Stimulated activated CD4-positive, alpha-beta T cell treated with anti-CD3 and anti-CD28 coated beads, Interleukin-2, amount 100 ng/mL, for 24 hours (primary cell): ENCODE measurements at places on chromosomes 5 and 9.
A peak's percentile ranks its signal among the peaks of the same experiment; 100 is the strongest.

GRCh38 chr5:170254056-170254455 lies 21.3 kb downstream of the C5orf58 start:
- DNase-seq = peak; percentile 64

- no peak for DNase-seq
These were observed 109.8 kb downstream of the NR6A1 start for GRCh38 chr9:124661271-124661670.

DNA sequence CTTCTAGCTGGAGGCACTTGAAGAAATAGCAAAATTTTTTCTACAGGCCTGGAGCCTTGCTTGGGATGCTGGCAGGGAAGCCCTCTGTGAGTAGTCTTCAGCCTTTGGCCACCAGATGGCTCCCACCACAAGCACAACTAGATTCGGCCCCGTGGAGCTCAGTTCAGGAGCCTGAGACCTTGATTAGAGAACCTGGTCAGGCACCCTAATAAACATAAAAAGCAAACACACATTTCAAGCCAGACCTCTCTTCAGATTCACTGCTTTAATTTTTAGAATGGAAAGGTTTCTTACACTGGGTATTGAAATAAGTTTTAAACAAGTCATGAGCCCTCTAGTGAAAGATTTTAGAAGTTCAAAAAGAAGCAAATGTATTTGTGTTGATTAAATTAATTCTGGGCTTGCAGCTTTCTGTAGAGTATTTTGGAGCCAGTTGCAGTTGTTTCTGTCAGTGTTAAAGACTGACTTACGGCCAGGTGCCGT lies 41.4 kb downstream of the GLRX start:
- peak; percentile 73 for DNase-seq

GRCh38 chr9:113381909-113382411 lies 5.2 kb upstream of the HDHD3 start:
- no peak for DNase-seq

GRCh38 chr9:93684161-93684765 lies 107.9 kb downstream of the PHF2 start:
- no peak for DNase-seq

DNA sequence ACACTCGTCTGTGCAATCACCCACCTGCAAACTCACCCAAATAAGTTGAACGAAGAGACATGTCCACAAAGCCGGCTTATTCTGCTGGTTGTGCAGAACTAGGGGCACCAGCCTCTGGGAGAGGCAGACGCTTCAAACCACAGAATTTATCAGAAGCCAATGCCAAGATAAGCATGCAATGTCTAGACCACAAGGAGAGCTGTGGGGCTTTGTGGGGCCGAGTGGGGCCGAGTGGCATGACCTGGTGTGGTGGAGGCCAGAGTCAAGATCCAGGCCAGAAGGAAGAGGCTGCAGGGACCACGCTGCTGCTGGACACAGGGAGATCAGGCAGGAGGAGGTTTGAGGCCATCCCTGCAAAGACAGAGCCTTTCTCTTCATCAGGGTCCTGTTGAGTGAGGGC lies 259.0 kb downstream of the IRX2 start:
- DNase-seq = no peak

DNA sequence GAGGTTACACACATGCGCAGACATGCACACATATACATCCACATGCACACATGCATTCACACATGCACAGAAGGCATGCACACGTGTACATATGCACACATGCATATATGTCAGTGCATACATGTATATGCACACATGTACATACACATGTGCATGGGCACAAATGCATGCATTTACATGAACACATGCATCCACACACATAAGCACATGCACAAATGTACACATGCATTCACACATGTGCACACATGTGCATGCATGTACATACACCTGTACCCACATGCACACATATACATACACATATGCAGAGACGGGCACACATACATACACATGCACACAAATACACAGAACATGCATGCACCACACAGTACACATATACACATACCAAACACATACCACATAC lies 97.7 kb downstream of the SYK start:
- no peak for DNase-seq

DNA sequence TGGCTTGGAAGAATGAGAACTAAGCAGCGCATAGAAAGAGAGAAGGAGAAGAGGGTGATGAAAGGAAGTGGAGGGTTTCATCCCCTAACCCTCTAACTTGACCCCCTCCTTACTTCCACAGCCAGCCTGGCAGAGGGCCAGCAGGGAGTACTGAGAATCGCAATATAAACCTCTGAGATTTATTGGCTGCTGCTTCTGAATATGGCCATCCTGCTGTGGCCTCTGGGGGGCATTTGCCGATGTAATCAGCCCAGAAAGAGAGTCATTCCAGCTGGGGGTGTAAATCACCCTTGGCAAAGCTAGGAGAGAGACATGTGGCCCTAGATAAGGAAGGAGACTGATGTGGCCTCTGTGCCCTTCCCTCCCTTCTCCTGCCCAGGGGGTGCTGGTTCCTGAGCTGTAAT lies 960 bp upstream of the GFRA3 start:
- DNase-seq = no peak

DNA sequence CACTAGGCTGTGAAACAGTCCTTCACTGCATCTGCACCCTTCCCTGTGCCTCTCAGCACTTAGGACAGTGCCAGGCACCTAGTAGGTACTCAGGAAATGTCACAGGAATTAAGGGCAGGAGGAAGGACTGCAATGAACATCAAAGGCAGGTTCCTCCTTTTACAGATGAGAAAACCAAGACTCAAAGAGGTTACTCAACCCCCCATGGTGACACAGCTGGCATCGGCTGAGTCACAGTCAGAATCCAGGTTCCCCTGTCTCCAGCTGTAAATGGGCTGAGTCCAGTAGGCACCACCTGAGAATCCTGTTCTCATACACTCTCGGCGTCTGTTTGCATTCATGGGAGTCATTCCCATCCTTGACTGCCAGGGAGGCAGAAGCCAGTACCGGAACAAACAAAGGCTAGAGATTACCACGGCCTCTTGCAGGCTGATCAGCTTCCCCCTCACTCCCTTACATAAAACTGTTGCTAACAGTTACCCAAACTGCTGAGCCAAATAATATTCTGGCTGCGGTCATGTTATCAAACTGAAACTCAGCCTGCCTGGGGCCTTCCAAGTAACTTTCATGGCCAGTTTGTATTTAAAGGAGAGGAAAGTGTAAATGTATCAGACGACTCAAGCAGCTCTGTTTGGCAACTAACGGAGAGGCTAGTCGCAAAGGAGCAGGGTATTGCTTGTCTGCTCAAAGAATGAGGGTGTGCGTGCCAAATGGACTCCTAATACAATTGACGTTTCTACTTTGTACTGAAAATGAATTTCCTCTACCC lies 201.7 kb downstream of the PAPPA start:
- DNase-seq = no peak

- DNase-seq = no peak
These were observed 264.5 kb upstream of the ELAVL2 start for GRCh38 chr9:24090566-24090965.

GRCh38 chr9:116020146-116020545 lies 133.4 kb upstream of the PAPPA start:
- no peak for DNase-seq

DNA sequence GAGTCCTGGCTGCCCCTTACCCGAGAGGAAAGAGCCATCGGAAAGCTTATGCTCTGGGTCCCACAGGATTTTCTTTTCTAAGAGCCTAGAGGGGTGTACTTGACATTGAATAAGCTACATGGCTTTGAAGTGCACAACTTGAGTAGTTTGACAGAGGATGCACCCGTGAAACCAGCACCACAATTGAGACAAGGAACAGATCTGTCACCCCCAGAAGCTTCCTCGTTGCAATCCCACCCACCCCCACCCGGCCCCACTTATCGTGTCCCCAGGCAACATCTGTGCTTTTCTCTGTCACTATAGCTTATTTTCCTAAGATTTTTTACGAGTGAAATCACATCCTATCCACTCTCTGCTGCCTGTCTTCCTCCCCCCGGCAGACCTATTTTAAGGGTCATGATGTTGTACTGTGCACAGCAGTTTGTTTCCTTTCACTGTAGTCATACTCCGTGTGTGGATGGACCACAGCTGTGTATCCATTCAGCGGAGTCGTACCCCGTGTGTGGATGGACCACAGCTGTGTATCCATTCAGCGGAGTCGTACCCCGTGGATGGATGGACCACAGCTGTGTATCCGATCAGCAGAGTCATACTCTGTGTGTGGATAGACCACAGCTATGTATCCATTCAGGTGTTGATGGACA lies 8.8 kb upstream of the FCN2 start:
- DNase-seq = no peak

DNA sequence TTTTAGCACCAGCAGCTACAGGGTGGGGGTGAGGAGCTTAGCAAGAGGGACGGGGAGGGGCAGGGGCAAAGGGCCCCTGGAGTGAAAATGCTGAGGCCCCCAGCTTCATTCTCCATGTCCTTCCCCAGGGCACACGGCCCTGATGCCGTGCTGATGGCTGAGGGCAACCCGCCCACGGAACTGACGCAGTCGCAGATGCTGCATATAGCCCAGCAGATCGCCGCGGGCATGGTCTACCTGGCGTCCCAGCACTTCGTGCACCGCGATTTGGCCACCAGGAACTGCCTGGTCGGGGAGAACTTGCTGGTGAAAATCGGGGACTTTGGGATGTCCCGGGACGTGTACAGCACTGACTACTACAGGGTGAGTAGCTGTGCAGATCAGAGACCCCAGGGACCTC lies 285.6 kb downstream of the NTRK2 start:
- DNase-seq = no peak

DNA sequence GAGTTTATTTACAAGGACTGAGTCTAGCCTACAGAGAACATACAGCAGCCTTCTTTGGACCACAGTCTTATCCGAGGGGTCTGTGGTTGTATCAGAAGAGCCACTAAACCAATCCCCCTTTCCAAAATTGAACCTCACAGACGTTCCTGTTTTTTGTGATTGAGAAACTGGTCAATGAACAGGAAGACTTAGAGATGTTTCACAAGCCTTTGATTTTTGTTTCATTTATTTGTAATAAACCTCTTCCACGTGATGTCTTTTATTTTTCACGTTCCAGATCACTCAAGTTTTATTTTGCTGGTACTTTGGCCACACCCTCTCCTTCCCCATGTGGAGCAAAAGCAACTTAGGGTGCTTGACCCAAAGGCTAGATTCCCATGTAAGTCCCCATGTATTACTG lies 16.1 kb downstream of the CCT5 start:
- no peak for DNase-seq

GRCh38 chr9:68739621-68740174 lies 34.7 kb downstream of the PIP5K1B start:
- DNase-seq = no peak

- no peak for DNase-seq
These were observed 236.6 kb downstream of the PSAT1 start for GRCh38 chr9:78533500-78533899.

DNA sequence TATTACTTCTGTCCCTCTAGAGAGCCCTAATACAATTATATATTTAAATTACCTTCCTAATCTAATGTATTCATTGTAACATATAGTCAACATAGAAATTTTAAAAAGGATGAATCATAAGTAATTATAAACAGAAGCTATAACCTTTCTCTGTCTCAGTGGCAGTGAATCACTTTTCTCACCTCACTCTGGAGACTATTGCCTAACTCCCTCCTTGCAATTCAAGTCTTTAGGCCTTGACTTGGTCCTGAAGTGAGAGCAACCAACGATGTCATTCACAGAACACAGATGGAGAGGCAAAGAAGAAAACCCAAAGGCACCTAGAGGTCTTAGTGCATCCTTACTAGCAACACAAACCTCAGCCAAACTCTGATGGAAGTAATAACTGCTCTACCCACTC lies 133.3 kb upstream of the DPYSL3 start:
- DNase-seq = no peak

DNA sequence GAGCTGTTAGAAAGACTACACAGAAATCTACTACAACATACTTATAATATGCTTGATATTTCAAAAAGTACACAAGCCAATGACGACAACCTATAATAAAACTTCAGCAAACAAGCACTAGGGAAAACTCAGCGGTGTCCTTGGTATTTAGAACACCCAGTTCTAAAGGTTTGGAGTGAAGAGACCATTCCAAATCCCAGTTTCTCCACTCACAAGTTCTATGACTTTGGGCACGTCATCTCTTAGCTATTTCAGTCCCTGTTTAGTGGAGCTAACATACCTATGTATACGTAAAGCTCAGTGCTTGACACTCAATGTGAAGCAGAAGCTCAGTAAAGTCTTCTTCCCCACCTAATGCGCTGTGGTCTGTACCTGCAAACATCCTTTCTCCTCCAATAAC lies 52.8 kb downstream of the MLLT3 start:
- DNase-seq = no peak

- DNase-seq = no peak
These were observed 232.8 kb upstream of the ZNF608 start for GRCh38 chr5:124979251-124979650.

GRCh38 chr5:2493356-2493755 lies 258.1 kb downstream of the IRX2 start:
- DNase-seq = no peak

GRCh38 chr9:68651280-68651893 lies 53.7 kb upstream of the PIP5K1B start:
- DNase-seq = no peak

DNA sequence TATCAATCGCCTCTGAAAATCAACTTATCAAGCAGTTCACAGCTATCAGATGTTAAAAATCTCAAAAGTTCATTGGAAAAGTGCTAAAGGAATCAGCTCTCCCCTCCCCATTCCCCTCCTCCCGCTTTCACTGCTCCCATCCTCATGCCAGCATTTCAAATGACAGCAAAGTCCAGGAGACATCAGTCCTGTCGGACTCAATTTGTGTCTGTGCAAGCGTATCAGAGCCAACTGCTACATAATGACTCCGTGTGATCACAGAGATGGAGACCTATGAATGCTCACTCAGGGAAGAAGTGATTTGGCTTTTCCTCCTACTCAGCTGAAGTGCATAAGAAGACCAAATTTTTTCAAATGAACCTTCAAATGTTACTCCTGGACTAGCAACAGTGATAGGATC lies 937.2 kb upstream of the DMAC1 start:
- no peak for DNase-seq

- DNase-seq = no peak
These were observed 899.5 kb downstream of the TLE1 start for GRCh38 chr9:80789831-80790230.

- DNase-seq = no peak
These were observed 227.6 kb downstream of the SEC61B start for GRCh38 chr9:99449726-99450125.

DNA sequence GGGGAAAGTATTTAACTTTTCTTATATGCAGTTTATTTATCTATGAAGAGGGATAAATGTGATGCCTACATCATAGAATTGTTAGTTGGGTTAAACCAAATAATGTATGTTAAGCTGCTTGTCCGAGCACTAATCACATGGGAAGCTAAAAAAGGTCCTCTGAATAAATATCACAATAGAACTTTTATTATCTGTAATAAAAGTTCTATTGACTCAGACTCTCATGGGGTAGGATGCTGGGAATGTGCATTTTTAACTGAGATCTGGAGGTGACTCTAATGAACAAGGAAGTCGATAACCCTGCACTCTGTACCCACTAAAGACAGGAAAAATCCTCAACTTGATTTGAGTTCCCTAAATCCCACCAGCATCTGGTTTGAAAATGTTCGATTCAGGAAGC lies 205.9 kb upstream of the IL12B start:
- no peak for DNase-seq
